Smooth muscle cell of the coronary artery (primary cell): ENCODE measurements at places on chromosomes 2 and 18. TPM values are rescaled to one million over a fixed set of nuclear protein-coding genes. Genes with fewer than 3 reads are reported as not detected.

Gene SPHKAP
- not detected in 2 replicates for total RNA-seq

Gene DCDC2C
- not detected in 2 replicates for total RNA-seq

Gene SEPTIN10
- total RNA-seq, result 80.5 and 114 TPM in 2 replicates

Gene MC2R
- not detected in 2 replicates for total RNA-seq

Gene CAPN14
- 0.08 and 0.12 TPM in 2 replicates for total RNA-seq

Gene CNRIP1
- total RNA-seq, result 14.1 and 23.1 TPM in 2 replicates

Gene ANKRD30BL
- not detected in 2 replicates for total RNA-seq

Gene DLX1
- 0.38 TPM in 1 of 2 replicates, not detected in the other for total RNA-seq

Gene TMEM163
- 0.08 TPM in 1 of 2 replicates, not detected in the other for total RNA-seq

Gene ANKRD30B
- total RNA-seq, result 0.15 and 0.23 TPM in 2 replicates

Gene ALLC
- total RNA-seq, result not detected in 2 replicates

Gene ABHD1
- 0.08 TPM in 1 of 2 replicates, not detected in the other for total RNA-seq

Gene GRB14
- 0.35 and 7.5 TPM in 2 replicates for total RNA-seq

Gene LAMA3
- 0.60 and 17.4 TPM in 2 replicates for total RNA-seq

Gene XPO1
- total RNA-seq, result 113 and 154 TPM in 2 replicates

Gene SERPINB11
- total RNA-seq, result 0.12 TPM in 1 of 2 replicates, not detected in the other

Gene ZCCHC2
- 4.1 and 13.6 TPM in 2 replicates for total RNA-seq

Gene MAB21L4
- not detected in 2 replicates for total RNA-seq

Gene NEURL3
- 0.08 TPM in 1 of 2 replicates, not detected in the other for total RNA-seq

Gene OTOS
- 0.23 TPM in 1 of 2 replicates, not detected in the other for total RNA-seq

Gene CLEC4F
- not detected in 2 replicates for total RNA-seq

Gene NCKAP1
- 105 and 149 TPM in 2 replicates for total RNA-seq

Gene CHRND
- not detected in 2 replicates for total RNA-seq

Gene BCL11A
- 0.08 and 0.12 TPM in 2 replicates for total RNA-seq

Gene STAT4
- total RNA-seq, result 4.1 and 4.4 TPM in 2 replicates

Gene GPR155
- 2.0 and 8.5 TPM in 2 replicates for total RNA-seq
